ENCODE measurements at places on chromosomes 6 and 20.

DNA sequence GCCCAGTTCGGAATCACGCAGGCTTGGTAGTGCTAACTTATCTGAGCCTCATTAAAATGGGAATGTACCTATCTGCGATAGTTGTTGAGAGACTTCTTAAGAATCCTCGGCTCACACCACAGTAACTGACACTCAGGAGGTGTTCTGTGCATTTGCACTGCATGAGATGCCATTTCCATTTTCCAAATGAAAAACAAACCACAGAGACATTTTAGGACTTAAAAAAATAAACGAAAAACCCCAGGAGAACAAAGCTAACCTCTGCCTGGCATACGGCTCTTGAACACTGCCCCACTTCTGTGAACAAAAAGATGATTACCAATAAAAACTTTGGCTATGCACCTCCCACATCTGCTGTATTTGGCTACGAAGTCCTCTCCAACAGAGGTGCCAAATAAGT is 37.6 kb downstream of the BEND3 start:
- no peak for DNase-seq

- DNase-seq = no peak
Observed at GRCh38 chr6:1946583-1946982, 298.8 kb downstream of the GMDS start.

DNA sequence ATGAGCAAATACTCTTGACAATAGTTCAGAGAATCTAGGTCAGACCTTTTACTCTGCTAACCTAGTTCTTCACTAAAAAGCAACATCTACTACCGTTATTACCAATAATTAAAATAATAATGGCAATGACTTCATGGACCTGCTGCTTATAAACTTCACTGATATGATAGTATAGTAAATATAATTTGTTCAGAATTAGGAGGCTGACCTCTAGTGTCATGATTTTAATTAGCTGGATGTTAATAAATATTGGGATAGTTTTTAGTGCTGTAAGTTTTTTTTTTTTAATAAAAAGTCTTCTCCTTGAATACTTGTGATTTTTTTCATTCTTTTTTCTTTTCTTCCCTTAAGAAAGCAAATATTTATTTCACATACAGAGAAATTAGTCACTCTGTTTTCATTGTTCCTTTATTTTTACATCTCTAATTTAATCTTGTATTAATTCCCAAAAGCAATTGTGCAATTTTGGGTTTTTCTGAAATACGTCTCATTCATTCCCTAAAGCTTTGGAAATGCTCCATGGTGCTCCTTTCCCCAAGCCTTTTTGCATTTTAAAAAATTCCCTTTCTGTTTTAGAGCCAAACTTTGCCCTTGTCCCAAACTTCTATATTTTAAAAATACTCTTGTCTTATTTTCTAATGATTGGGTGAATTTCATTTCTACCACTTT is 46.6 kb upstream of the UST start:
- DNase-seq = no peak

GRCh38 chr6:2963756-2964155 is 7.6 kb downstream of the SERPINB6 start:
- DNase-seq = no peak

- no peak for DNase-seq
Observed at GRCh38 chr20:8139899-8140298, 7.8 kb downstream of the PLCB1 start.

DNA sequence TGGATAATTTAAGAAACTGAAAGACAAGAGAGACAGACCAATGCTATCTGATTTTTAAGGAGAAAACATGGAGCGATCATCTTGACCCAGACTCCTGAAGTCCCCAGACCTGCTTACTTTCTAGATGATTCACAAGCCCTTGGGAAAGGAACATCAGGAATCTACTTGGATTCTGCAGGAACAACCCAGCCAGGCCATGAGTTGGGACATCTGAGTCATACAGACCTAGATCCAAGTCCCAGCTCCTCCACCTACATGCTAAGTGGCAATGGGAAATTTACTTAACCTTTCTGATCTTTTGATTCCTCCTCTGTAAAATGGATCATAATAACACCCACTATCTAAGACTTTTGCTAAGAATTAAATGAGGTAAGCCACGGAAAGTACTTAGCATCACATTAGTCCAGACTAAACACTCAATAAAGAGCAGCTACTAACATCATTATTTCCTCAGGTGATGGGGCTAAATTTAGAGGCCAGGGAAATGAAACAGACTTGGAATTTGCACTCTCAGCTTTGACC is 61.0 kb upstream of the MAFB start:
- no peak for DNase-seq

GRCh38 chr6:38725414-38726183 is 10.5 kb downstream of the DNAH8 start:
- no peak for DNase-seq

- DNase-seq = no peak
Observed at GRCh38 chr20:59663513-59664060, 59.2 kb downstream of the PHACTR3 start.

DNA sequence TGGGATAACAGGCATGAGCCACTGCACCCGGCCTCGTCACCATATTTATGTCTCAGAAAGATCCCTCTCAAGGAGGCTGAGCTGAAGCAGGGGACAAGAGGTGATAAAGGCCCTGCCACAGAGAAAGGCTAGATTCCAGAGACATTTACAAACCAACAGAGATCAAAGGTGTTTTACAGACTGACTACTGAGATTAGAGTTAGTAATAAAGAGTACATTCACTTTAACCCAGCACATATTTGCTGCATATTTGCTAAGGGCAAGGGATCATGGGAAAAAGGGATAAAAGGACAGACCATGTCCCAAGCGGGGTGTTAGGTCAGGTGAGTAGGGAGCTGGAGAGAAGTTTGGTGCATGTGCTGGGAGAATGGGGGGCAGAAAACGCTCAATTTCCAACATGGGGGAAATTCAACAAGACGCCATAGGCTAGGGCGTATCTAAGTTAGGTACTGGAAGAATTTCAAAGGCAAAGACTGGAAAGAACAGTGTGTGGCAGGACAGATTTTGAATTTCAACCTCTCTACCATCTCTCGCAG is 43.8 kb upstream of the SEC63 start:
- DNase-seq = no peak
